ENCODE measurements at places on chromosomes 2 and 18. TPM values are rescaled to one million over a fixed set of nuclear protein-coding genes. Genes with fewer than 3 reads are reported as not detected.

The CFAP65 gene
- 4.3 TPM for polyA plus RNA-seq

The SERPINB13 gene
- not detected for polyA plus RNA-seq

The C1GALT1C1L gene
- polyA plus RNA-seq, result 0.37 TPM

The HOXD13 gene
- not detected for polyA plus RNA-seq

The ACTR2 gene
- polyA plus RNA-seq, result 85.0 TPM

The GKN1 gene
- polyA plus RNA-seq, result not detected

The MEP1B gene
- polyA plus RNA-seq, result 85.4 TPM

DNA sequence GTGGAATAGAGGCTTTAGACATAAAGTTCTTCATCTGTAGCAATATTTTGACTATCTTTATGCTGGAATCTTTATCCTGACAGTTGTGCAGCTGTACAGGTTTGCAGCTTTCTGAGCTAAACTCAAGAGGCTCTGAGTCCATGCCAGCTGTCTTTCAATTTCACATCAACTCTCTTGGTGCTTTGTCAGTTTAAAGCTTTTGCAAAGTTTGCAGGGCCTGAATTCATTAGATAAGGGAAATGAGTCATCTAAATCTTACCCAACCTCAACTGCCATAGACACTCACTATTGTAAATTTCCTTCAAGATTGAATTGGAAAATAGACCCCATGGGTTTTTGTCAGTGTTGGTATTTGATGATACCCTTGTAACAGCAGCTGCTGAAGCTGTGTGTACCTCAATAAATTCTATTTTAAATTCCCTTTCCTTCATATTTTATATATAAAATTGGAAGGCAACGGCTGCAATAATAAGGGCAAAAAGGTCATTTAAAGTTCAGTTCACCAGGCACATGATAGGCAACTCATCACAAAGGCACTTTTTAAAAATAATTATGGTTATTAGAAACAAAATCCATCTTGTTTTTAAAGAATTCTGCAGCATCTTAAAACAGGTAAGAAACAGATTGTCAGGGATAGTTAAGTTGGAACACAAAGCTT lies 169.9 kb upstream of the SLC39A10 start:
- no peak overlapping the region for H3K27ac ChIP-seq
- DNase-seq, result peak; percentile 24
- no peaks in the 10 kb centered on the region for H3K36me3 ChIP-seq
- no peak overlapping the region for H3K4me3 ChIP-seq
- no peaks in the 10 kb centered on the region for H3K27me3 ChIP-seq

- peaks cover 9% of the 10 kb centered on the region for H3K4me1 ChIP-seq
- DNase-seq, result no peak
- no peak overlapping the region for H3K4me3 ChIP-seq
- H3K27me3 ChIP-seq, result no peaks in the 10 kb centered on the region
Observed at GRCh38 chr2:6924924-6925409, 7.8 kb downstream of the RNF144A start.

- peaks cover 2% of the 10 kb centered on the region for H3K27me3 ChIP-seq
- no peak overlapping the region for H3K4me3 ChIP-seq
- DNase-seq, result no peak
- H3K27ac ChIP-seq, result no peak overlapping the region
- no peaks in the 10 kb centered on the region for H3K4me1 ChIP-seq
- no peaks in the 10 kb centered on the region for H3K36me3 ChIP-seq
Observed at GRCh38 chr2:161681046-161681445, 56.8 kb downstream of the SLC4A10 start.

GRCh38 chr2:127201452-127201851 lies 18.6 kb downstream of the CYP27C1 start:
- no peak overlapping the region for H3K27ac ChIP-seq
- no peaks in the 10 kb centered on the region for H3K4me1 ChIP-seq
- H3K4me3 ChIP-seq, result no peak overlapping the region
- H3K36me3 ChIP-seq, result no peaks in the 10 kb centered on the region
- peaks cover 3% of the 10 kb centered on the region for H3K27me3 ChIP-seq

DNA sequence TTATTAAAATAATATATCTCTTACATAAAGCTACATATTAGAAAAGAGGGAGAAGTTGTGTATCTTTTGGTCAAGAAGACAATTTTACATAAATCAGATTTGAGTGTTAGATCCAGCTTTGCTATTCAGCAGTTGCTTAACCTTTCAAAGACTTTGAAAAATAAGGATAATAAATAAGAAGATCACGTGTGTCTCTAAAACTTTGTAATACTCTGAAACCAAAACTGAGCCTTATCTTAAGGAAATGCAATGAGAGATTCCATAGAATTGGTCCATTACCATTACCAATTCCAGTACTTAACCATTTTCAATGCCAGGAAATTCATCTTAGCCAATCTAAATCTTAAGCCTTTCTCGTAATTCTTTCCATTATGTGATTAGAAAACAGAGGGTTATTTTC lies 89.2 kb upstream of the COL5A2 start:
- H3K4me3 ChIP-seq, result no peak overlapping the region
- H3K36me3 ChIP-seq, result no peaks in the 10 kb centered on the region
- DNase-seq, result no peak

DNA sequence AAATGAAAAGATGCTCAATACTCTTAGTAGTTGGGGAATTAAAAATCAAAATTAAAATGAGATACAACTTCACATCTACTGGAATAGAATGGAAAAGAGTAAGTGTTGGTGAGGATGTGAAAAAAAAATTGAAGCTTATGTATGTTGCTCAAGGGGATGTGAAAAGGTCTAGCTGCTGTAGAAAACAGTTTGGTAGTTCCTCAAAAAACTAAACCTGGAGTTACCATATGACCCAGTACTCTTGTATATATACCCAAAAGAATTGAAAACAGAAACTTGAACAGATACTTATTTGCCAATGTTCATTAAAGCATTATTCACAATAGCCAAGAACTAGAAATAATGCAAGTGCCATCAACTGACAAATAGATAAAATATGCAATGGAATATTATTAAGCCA lies 208.4 kb downstream of the FIGN start:
- no peak overlapping the region for H3K4me3 ChIP-seq
- no peaks in the 10 kb centered on the region for H3K4me1 ChIP-seq
- no peak for DNase-seq

GRCh38 chr2:1824202-1824905 lies 80.0 kb upstream of the PXDN start:
- H3K36me3 ChIP-seq, result no peaks in the 10 kb centered on the region
- H3K4me1 ChIP-seq, result no peaks in the 10 kb centered on the region
- H3K4me3 ChIP-seq, result no peak overlapping the region
- no peak overlapping the region for H3K27ac ChIP-seq
- no peaks in the 10 kb centered on the region for H3K27me3 ChIP-seq

GRCh38 chr2:241560162-241560882 lies 1.8 kb downstream of the BOK start:
- no peaks in the 10 kb centered on the region for H3K36me3 ChIP-seq
- H3K4me1 ChIP-seq, result peaks cover 7% of the 10 kb centered on the region
- H3K27ac ChIP-seq, result no peak overlapping the region
- H3K4me3 ChIP-seq, result peak overlapping the region; percentile 81
- no peaks in the 10 kb centered on the region for H3K27me3 ChIP-seq
- DNase-seq, result no peak

- no peak overlapping the region for H3K4me3 ChIP-seq
Observed at GRCh38 chr2:51013079-51013932, 18.6 kb downstream of the NRXN1 start.

DNA sequence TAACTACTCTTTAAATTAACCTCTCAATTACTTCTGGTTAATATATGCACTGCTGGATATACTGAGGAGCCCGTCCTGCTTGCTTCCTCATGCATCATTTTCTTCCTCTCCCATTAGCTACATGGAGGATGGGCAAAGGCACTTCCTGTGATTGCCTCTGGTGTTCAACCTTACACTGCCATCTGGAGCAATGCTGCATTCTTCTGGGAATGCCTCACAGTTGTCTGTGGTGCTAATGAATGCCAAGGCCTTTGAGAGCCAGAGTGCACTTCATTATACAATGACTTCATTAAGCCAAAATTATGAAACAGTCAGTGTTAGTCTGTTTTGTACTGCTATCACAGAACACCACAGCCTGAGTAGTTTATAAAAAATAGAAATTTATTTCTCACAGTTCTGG lies 134.8 kb upstream of the DOCK10 start:
- H3K27me3 ChIP-seq, result no peaks in the 10 kb centered on the region
- H3K4me3 ChIP-seq, result no peak overlapping the region

DNA sequence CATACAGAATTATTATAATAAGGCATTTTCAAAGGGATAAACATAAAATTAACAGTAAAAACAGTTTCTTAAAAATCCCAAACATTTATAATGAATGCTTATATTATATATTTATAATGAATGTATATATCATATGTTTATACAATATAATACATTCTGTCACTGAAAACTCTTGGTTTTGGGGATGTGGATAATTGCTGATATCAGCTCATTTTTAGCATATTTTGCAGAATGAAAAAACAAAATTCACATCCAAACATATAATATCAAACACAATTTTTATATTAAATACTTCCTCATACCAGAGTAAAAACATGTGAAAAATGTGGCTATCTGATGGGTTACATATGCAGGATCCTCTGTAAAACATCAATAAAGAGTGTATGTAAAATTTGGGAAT lies 202.7 kb upstream of the KLHL14 start:
- no peaks in the 10 kb centered on the region for H3K36me3 ChIP-seq
- no peak overlapping the region for H3K27ac ChIP-seq
- no peak for DNase-seq
- H3K27me3 ChIP-seq, result no peaks in the 10 kb centered on the region

- no peaks in the 10 kb centered on the region for H3K4me1 ChIP-seq
- peaks cover 2% of the 10 kb centered on the region for H3K27me3 ChIP-seq
- H3K4me3 ChIP-seq, result no peak overlapping the region
- no peak overlapping the region for H3K27ac ChIP-seq
Observed at GRCh38 chr2:171792157-171792556, 101.9 kb downstream of the SLC25A12 start.

DNA sequence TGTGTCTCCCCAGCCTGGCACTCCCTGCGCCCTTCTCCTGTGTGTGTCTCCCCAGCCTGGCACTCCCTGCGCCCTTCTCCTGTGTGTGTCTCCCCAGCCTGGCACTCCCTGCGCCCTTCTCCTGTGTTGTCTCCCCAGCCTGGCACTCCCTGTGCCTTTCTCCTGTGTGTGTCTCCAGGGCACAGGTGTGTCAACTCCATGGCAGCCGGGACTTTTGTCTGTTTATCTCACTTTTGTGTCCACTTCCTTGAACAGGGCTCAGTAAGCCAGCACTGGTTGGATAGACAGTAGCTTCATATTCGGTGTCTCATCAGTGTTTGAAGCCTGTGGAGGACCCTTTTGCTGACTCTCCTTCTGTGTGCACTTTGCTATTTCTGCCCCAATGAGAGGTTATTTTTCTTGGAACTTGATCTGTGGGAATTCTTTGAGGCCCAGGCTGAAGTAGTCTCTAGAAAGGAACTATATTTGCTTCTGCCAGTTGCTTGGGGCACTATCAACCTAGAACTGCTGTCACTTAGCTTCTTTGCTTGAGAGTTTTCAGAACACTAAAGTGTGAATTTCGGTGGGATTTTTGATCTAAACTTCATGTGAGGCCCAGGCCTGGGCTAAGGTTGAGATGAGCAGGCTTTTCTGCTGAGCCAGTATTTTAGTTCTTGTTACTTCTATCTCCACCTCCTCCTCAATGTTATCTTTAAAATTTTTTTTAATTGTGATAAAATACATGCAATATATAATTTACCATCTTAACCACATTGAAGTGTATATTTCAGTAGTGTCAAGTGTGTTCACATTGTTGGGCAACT lies 8.3 kb upstream of the ASB1 start:
- H3K4me3 ChIP-seq, result no peak overlapping the region
- H3K4me1 ChIP-seq, result peaks cover 4% of the 10 kb centered on the region
- H3K36me3 ChIP-seq, result no peaks in the 10 kb centered on the region
- H3K27ac ChIP-seq, result no peak overlapping the region
- no peaks in the 10 kb centered on the region for H3K27me3 ChIP-seq
- peak; percentile 84 for DNase-seq

DNA sequence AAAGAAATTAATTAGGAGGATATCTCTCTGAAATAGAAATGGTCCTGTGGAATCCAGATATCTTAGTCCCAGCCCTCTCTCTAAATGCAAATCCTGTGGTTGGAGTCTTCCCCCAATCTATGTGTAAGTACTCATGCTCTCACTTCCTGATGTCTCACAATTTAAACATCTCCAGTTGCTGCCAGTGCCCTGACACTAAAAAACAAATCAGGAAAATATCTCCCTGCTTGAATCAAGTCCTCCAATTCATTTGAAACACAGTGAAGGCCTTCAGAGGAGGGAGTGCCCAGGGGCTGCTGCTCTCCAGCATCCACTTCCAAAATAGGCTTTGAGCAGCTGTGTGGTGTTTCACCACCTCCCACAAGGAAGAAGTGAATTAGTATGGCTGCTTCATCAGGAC lies 413.8 kb downstream of the RAD51AP2 start:
- H3K27ac ChIP-seq, result no peak overlapping the region
- DNase-seq, result no peak
- no peak overlapping the region for H3K4me3 ChIP-seq
- H3K27me3 ChIP-seq, result no peaks in the 10 kb centered on the region
- no peaks in the 10 kb centered on the region for H3K36me3 ChIP-seq

- H3K4me1 ChIP-seq, result no peaks in the 10 kb centered on the region
Observed at GRCh38 chr2:211846036-211846400, 692.6 kb downstream of the ERBB4 start.

- H3K4me1 ChIP-seq, result no peaks in the 10 kb centered on the region
- no peaks in the 10 kb centered on the region for H3K36me3 ChIP-seq
- no peaks in the 10 kb centered on the region for H3K27me3 ChIP-seq
Observed at GRCh38 chr2:104388296-104388695, 465.6 kb upstream of the POU3F3 start.
